ENCODE measurements at places on chromosomes 5 and 9.

DNA sequence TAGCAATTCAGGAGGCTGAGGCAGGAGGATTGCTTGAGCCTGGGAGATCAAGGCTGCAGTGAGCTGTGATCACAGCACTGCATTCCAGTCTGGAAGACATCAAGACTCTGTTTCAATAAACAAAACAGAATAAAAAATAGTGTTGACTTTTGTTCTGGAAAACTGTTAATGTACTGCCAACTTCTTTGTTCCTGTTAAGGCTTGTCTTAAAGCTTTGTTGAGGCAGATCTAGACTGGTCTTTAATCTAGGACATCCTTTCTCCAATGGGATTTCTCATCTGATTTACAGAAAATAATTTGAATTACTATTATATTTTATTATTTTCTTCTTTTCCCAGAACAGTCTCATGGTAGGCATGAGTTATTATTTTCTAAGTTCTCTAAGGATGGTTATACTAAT, 26.0 kb downstream of the BDP1 start:
- no peak for DNase-seq

DNA sequence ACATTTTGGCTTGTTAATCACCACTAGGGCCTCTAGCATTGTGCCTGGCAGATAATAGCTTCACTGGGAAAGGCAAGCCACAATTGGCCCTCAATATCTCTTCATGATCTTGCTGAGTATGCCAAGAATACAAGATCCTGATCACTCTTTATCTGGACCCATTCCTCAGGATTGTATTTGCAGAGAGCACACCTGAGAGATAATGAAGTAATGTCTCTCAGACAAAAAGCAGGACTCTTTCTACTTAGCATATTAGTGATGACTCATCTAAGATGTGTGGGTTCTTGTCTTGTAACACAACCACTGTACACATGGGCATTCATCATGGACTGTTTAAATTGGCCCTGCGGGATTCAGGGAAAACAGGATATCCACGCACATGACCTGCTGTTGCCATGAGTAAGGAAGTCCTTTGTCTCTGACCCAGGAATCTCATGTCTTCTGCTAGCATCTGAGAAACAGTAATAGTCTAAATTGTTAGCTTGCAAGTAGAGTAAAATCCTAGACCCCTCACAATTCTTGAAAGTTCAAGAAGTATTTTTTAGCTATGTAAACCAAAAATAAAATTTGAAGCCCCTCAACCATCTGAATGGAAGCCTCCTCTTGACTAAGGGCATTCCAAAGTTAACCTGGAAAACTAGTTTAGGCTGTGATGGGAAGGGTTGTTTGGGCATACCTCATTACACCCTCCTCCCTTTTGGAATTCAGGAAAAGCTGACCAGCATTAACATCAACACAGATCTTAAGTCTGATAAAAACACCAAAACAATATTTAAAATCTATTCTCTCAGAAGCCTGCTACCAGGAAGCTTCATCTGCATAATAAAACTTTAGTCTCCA, 28.0 kb upstream of the NFIL3 start:
- DNase-seq: no peak

GRCh38 chr9:3241290-3241689, 284.5 kb downstream of the RFX3 start:
- no peak for DNase-seq

DNA sequence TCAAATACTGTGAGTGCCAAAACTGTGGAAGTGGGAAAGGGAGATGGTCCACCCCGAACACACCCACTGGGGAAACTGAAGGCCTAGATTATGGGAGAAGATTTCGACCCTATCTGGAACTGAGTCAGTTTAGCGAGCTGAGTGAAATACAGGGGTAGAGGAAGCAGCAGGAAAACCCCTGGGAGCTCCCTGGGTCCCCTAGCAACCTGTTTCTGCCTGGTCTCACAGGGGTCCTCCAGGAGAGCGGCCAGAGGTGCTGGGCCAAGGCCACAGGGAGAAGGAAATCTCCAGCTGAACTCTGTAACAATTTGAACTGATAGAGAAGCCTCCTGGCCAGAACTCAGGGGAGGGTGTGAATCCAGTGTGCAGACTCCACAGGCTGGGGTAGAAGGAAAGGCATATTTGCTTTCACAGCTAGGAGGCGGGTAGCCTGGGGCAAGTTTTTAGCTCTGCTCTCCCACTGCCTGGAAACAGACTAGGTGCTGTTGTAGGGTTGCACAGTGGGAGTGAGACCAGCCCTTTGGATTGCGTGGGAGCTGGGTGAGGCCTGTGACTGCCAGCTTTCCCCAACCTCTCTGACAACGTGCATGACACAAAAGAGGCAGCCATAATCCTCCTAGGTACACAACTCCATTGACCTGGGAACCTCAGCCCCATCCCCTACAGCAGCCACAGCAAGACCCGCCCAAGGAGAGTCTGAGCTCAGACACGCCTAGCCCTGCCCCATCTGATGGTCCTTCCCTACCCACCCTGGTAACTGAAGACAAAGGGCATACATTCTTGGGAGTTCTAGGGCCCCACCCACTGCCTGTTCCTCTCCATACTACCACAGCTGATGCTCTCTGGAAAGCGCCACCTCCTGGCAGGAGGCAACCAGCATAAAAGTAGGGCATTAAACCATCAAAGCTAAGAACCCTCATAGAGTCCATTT, 78.8 kb upstream of the GPBP1 start:
- DNase-seq: no peak
